ENCODE measurements at places on chromosomes 4 and X.

DNA sequence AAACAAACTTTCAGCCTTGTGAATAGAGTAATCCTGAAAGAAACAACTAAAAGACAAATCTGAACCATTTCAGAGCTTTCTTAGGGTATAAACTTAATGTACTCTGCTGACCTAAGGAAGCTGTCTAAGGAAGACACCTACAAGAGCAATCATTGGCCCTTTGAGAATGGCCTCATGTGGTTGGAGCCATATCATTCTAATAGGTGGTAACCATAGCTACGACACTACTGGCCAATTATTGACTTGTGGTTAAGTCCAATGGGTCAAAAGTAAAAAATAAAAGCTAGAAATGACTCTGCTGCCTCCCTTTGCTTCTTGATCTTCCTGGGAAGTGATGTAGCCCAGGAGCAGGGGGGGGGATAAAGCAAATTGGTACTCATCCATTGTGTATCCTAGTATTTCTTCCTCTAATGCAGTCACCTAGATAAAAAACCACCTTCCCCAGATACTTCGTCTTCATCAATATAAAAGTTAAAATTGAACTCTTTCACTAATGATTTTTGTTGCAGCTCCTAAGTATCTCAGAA, 547.0 kb downstream of the ARAP2 start:
- no peak for DNase-seq

DNA sequence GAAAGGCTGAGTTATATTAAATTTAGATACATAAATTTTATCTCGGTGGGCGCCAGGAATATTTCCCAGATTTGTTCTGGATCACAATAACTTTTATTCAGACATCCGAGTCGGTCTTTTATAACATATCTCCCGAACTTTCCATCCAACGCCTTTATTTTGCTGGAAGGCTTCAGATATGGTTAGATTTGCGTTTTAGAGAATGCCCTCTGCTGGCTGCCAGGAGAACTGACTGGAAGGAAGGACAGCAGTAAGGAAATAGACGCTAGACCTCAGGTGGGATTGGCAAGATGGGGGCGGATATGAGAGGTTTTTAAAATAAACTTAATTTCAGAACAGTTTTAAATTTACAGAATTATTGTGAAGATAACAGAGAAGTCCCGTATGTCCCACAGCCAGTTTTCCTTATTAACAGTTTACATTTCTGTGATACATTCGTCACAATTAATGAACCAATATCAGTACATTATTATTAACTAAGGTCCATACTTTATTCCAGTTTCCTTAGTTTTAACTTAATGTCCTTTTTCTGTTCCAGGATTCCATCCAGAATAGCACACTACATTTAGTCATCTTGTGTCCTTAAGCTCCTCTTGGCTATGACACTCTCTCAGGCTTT, 4.6 kb upstream of the KANTR start:
- peak; percentile 79 for DNase-seq

DNA sequence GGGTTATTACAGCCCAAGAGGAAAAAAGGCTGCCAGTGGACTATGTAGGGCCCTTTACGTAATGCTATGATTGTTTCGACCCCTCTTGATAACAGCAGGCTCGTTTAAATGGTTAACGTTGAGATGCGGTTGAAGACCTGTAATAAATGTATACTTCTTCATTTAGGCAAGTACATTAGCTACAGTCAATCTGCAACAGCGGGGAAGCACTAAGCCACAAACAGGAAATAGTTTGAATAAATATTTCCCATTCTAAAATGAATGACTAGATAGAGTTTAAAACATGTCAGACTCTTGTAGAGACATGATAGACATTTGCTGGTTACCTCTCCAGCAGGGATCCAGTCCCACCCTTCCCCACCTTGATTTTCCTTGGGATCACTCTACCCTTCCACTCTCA, 38.1 kb upstream of the STIM2 start:
- no peak for DNase-seq

DNA sequence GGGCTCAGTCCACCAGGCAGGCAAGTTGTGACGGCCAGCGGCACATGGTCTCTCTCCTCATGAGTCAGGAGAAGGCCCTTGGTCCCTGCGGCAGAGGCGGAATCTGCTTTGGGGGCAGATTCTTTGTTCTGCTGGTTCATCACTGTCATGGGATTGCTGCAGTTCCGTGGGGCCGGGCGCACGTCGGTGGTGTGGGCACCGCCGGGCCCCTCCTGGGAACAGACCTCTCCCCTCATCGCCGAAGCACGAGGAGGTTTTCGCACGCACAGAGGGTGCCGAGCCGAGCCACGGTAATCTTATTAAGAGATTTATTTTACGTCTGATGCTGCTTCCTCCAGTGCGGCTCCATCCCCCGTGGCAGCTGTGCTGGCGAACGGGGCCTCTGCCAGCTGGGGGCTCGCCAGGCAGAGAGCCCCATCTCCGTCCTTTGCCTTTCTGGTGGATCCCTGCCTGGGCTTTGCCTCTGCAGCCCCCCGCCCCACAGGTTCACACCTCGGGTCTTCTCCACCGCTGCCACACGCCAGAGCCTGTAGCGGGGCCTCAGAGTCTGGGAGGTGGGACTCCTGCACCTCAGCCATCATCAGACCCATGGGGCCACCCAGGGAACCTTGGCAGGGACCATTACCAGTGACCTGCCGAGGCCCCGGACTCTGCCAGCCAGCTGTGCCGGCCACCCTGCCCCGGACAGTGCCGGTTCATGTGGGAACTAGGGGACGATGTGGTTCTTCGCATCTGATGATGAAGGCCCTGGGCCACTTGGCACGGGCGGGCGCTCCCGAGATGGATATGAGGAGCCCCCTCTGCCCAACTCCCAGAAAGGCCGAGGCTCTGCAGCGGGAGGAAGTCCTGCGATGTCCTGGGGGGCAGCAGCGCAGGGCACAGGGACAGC, 86.7 kb upstream of the NKX1-1 start:
- no peak for DNase-seq

DNA sequence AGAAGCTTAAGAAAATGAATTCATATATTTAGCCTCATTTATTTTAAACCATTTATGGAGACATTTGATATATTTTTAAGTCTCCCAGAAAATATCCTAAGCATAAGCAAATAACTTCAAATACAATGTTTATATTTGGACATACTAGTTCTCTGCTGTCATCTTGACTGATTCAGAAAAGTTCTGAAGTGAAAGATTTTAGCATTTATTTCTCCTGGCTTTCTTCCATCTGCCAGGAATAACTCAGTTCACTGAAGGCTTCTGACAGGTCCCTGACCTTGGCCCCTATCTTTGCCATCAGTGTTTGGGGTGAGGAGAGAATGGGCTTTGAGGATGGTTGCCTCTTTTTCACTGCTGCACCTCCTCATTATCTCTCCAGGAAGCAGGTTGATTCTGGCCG, 115.7 kb downstream of the SLIT2 start:
- peak; percentile 75 for DNase-seq

All from NCI-H69 (cell line).